ENCODE measurements at places on chromosomes 16 and 17.
A peak's percentile ranks its signal among the peaks of the same experiment; 100 is the strongest.

DNA sequence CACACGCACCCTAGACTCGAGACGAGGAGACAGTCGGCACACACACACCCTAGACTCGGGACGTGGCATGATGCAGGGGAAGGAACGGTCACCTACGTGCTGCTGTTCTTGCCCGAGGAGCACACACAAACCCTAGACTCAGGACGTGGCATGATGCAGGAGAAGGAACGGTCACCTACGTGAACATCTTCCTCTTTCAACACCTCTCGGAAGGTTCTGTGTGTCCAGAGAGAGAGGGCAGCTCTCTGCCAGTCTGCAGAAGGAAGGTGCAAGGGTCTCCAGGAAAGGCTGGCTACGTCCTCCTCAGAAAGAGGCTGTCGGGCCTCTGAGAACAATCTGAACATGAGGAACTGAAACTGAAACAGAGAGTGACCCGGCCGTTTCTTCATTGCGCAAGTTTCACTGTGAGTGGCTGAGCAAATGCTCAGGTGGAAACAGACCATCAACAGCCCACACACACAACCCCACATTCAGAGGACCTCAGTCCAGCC lies 43.4 kb downstream of the ZNF276 start:
- no peak for DNase-seq

- no peak for DNase-seq
Measured at GRCh38 chr16:49459953-49460735, 86.5 kb downstream of the C16orf78 start.

- DNase-seq = peak; percentile 92
Measured at GRCh38 chr17:50051082-50051576, 4.8 kb upstream of the ITGA3 start.

DNA sequence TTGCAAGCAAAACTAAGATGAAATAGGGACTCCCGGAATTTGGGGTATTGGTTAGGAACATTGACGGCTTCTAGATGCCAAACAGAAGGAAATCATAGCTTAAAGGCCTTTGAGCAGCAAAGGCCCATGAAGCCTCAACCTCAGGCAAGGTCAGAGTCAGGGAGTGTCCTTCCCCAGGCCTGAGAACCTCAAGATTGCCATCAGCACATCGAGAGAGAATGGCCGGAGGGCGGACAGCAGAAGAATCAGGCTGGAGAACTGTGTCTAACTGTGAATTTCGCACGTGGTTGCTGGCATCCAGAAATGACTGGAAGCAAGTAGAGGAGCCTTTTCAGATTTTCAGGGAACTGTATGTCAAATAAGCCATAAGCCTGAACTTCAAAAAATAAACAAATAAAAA lies 24.8 kb upstream of the ANKRD40CL start:
- DNase-seq = no peak

- DNase-seq = peak; percentile 36
Measured at GRCh38 chr17:58006560-58006923, 504 bp downstream of the SRSF1 start.

DNA sequence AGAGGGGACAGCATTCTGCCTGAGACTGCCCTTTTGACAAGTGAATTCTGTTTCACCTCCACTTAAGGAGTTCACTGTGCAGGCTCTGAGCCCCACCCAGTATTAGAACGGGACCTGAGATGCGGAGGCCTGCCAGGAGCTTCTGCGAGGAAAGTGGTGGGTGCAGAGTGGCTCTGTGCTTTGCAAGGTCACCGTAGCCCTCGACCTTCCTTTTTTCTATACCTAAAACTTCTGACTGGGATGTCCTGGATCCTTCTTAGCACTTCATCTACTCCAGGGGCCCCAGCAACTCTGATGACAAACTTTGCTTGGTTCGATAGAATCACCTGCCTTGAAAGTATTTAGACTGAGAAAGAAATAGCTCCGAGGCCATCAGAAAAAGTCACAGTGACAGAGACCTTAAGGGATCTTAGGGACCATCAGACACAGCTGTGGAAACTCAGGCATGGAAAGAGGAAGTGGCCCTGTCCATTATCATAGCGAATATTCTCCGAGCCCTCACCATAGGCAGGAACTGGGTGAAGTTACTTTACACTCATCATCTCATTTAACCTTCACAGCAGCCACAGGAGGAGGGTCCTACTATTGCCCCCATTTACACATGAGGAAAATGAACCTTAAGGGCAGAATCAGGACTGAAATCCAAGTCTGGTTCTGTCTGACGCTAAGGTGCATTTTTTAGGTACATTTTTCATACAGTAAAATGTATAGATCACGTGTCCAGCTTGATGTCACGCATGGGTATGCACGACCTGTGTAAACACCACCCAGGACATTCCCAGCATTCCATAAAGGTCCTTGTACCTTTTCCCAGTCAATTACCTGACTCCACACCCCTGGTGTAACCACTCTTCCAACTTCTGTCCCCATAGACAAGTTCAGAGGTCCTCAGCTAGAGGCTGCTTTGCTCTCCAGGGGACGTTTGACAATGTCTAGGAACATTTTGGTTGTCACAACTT lies 676 bp upstream of the KRT13 start:
- DNase-seq = no peak

- DNase-seq = no peak
Measured at GRCh38 chr16:12405089-12405488, 398.6 kb downstream of the CPPED1 start.

DNA sequence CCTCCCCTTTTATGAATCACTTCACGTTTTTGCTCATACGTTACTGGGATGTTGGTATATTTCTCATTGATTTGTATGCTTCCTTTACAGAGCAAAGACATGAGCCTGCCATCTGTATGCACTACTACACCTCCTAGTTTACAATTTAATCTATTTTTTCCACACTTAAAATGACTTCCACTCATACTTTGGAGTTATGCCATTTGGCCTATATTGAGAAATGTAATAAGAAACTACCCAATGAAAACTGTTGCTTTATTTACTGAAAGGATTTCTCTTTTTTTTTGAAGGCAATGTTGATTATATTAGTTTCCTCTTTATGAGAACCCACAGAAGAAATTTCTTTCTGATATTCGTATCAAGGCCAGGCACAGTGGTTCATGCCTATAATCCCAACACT lies 43.1 kb downstream of the DUSP14 start:
- DNase-seq = no peak

GRCh38 chr17:44115585-44116415 lies 7.6 kb downstream of the HDAC5 start:
- DNase-seq = peak; percentile 41

GRCh38 chr16:88782454-88783390 lies 2.3 kb downstream of the PIEZO1 start:
- DNase-seq = peak; percentile 52

DNA sequence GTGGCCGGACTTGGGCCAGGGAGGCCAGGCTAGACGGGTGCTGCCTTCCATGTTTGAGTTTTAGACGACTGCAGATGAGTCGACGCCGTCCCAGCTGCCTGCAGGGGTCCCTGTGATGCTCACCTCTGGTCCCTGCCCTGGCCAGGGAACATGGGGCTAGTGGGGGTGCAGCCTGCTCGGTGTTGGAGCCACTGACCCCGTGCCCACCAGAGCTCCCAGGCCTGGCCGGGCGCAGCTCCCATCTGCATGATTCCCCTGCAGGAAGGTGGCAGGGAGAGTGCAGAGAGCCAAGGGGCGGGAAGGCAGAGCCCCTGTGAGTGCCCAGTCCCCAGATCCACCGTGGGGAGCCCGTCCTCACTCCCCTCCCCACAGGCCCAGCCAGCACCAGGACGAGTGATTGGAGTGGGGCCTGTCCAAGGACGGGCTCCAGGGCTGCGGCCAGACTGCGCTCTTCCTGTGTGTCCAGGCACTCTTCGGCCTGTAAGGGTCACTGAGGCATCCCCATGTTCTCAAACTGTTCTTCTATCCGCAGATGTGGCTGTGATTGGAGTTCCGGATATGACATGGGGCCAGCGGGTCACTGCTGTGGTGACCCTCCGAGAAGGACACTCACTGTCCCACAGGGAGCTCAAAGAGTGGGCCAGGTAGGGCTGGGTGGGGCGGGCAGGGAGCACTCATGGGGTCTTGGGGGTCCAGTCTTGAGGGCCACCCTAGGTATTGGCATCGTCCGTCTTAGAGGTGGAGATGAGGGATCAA lies 26.0 kb upstream of the CDH15 start:
- DNase-seq = no peak

DNA sequence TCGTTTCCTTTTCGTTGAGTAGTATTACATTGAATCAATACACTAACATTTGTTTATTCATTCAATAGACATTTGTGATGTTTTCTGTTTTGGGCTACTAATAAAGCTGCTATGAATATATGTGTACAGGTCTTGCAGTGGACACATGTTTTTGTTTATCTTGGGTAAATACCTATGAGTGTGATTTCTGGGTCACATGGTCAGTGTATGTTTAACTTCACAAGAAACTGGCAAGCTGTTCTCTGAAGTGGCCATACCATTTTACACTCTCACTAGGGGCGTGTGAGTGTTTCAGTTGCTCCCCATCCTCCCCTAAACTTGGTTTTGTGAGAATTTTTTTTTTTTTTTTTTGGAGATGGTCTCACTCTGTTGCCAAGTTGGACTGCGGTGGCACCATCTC lies 35.0 kb downstream of the PKD1L3 start:
- no peak for DNase-seq

DNA sequence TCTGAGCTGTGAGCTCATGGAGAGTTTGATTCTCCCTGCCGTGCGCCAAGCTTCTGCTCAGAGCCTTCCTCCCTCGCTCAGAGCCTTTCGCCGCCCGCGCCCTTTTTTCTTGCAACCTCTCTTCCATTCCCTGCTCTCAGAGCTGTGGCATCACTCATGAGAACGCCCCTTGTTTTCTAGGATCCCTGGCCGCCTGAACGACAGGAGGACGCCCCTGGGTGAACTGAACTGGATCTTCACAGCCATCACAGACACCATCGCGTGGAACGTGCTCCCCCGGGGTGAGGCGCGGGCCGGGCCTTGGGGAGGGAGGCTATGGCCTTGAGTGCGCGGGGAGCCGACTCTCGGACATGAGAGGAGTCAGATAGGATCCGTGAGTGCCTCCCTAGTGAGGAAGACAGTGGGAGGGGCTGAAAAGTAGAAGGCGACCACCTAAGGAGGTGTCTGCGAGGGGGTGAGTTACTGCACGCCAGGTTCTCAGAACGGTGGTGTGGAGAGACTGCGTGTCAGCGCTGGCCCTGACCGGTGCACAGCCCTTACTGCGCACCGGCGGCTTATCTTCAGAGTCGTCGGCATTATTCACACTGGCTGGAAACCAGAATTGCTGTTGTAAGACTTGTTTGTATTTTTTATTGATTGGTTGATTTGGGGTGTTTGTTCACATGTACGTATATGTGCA lies 169.5 kb upstream of the CHMP6 start:
- DNase-seq = no peak

- DNase-seq = no peak
Measured at GRCh38 chr17:77120868-77121267, 19.9 kb upstream of the SEC14L1 start.

GRCh38 chr17:35368081-35368830 lies 5.2 kb downstream of the SLFN11 start:
- DNase-seq = no peak

GRCh38 chr17:4626734-4627256 lies 14.7 kb downstream of the ALOX15 start:
- no peak for DNase-seq

- no peak for DNase-seq
Measured at GRCh38 chr17:34639706-34640425, 60.5 kb downstream of the TMEM132E start.

DNA sequence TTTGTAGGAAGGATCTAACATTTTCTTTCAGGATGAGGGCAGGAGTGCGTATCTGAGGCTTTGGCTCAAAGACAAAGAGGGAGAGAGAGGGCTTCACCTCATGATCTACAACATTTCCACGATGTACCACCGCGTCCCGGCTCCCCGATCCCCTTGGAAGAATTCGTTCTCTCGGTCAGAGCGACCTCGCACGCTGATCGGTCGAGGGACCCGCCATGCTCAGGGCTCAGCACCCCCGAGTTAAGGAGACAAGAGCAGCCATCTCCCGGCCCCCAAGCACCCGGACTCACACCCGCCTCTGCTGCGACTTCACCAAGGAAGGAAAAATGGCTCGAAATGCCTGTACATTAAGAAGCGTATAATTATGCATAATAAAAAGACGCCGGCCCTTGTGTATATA lies 89.5 kb upstream of the RPL38 start:
- DNase-seq = no peak

GRCh38 chr17:19812407-19812806 lies 55.3 kb downstream of the ULK2 start:
- no peak for DNase-seq

- DNase-seq = no peak
Measured at GRCh38 chr17:15240644-15241043, 24.5 kb downstream of the PMP22 start.

GRCh38 chr17:55228683-55229192 lies 36.0 kb upstream of the HLF start:
- DNase-seq = no peak

DNA sequence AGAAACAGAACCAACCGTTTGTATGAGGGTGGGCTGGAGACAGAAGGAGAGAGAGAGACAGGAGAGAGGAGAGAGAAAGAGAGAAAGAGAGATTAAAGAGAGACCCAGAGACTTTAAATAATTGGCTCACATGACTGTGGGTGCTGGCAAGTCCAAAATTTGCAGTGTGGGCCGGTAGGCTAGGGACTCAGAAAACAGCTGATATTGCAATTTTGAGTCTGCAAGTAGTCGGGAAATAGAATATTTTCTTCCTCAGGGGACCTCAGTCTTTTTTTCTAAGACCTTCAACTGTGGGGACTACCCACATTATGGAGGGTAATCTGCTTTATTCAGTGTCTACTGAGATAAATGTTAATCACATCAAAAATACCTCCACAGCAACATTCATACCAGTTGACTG lies 1439.0 kb downstream of the CDH11 start:
- no peak for DNase-seq

DNA sequence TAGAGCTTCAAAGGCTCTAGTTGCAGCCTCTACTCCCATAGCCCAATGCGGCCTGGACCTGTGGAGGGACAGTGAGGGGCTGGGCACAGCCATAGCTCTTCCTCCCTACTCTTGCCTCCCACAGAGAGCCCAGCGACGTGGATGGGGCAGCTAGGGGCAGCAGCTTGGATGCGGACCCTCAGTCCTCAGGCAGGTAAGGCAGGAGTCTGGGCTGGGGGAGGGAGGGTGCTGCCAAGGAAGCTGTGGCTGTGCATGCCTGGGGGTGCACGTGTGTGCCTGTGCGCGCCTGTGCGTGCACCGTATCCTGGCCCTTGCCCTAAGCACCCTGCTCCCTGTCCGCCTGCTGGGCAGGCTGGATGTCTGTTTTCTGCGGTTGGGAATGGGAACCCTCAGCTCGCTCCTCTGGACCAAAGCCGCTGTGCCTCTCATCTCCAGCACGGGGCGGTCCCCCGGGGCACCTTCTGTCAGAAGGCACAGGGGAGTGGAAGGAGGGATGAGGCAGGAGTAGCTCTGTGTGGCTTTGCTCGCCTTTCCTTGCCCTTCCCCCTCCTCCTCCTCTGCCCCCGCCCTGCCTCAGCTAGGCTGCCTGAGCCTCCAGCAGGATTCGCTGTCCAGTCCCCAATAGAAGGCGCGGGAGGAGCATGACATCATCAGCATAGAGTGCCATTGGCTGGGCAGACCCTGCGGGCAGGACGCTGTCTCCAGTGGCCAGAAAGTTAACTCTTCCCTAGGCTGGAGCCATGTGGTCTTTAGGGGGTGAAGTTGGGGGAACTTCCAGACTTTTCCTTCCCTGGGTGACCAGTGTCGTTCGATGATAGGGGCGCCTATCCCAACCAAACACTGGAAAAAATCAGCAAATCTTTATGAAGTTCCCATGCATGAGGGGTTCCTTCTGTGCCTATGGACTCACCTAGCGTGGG lies 797 bp downstream of the PRCD start:
- peak; percentile 82 for DNase-seq

GRCh38 chr16:81765111-81765919 lies 13.8 kb upstream of the PLCG2 start:
- DNase-seq = no peak

GRCh38 chr16:76038097-76038496 lies 239.1 kb upstream of the CNTNAP4 start:
- DNase-seq = no peak

GRCh38 chr17:34166352-34166751 lies 88.7 kb upstream of the CCL2 start:
- no peak for DNase-seq

All from T1000 (cell line).